ENCODE measurements at places on chromosomes 11 and 22.

- DNase-seq = peak; percentile 75
Measured at GRCh38 chr22:29343313-29343805, 27.9 kb upstream of the RASL10A start.

DNA sequence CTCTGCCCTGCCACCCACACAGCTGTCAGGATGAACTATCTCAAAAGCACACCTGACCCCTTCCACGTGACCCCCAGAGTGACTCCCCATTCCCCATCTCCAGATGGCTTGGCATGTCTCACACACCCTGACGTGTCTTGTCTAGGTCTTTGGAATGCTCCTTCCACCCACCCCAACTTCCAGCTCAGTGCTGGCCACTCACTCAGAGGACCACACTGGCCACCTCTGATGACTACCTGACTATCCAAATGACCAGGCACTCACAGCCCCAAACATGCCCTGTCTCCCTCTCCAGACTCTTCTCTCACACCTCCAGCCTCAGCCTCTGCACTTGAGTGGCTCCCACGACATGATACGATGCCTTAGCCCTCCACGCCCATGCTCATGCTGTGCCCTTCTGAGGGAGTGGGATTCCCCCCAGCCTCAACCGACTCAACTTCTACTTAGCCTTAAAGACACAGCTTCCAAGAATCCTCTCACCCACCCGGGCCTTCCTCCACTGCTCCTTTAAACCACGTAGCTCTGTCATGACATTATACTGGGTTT lies 259.4 kb downstream of the BUD13 start:
- no peak for DNase-seq

DNA sequence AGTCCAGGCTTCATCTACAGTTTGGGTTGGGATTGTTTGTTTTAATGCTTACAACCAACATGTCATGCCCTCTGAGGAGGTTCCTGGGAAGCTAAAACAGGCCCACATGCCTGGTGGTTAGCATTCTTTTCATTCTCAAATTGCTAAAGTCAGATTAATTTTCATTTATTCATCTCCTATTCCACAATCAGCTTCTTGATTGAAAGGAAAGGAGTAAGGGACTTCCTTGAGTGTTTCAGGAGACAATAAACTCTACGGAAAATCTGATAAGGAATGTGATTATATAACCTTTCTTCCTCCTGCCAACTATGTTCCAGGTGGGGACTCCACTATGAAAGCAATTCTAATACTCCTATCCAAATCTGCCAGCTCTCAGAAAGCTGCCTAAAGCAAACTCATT lies 30.8 kb downstream of the MRTFA start:
- DNase-seq = no peak

GRCh38 chr22:21718499-21718898 lies 17.1 kb downstream of the YPEL1 start:
- no peak for DNase-seq

DNA sequence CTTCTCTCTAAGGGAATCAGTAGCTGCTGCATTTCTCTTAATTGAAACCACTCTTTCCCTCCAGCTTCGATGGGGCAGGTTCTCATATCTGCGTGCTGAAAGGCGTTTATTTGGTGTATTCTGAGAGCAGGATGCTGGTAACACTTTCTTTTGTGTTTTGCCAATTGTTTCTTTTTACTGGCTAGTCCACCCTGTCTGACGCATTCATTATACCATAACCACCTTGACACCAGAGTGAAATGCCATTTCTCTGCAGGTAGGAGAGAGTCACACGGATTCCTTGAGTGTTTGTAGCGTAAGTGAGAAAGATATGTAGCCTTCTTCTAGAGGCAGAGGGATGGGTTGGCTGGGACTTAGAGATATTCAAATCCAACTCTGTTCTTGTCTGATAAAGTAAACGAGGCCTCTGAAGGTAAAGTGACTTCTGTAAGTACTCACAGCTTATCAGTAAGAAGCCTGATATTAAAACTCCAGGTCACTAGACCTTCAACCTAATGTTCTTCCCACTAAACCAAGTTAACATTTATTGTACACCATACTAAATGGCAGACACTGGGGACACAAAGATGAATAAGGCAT lies 21.4 kb downstream of the CD44 start:
- no peak for DNase-seq

DNA sequence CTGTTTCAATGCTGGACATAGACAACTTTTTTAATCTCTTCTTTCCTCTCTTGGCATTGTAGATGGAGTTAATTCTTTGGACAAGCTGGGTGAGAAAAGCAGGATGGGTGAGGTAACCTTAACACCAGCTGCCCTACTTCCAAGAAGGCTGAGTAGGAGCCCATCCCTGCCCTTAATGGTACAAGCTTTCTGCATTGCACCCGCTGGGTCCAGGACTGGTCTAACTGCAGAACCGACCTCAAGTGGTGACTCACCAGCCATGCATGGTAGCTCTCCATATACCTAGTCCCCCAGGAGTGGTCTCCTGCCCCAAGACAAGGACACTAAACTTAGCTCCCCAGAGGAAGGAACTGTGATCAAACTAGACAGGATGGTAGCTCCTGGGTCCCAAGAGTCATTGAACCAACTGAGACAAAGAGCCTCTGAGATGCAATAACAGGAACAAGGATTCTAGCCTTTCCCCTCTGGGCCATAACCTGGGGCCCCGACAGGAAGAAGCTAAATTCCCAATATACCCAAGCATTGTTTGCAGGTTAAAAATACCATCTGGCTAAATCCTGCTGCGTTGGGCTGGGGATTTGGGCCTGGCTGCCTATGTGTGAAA lies 32.1 kb downstream of the RPL27A start:
- DNase-seq = no peak

- peak; percentile 85 for DNase-seq
Measured at GRCh38 chr11:125062931-125063428, at the start of gene SLC37A2. SLC37A2 (plus strand) TSS chr11:125063305; CDS start chr11:125063368, 63 bp downstream.

DNA sequence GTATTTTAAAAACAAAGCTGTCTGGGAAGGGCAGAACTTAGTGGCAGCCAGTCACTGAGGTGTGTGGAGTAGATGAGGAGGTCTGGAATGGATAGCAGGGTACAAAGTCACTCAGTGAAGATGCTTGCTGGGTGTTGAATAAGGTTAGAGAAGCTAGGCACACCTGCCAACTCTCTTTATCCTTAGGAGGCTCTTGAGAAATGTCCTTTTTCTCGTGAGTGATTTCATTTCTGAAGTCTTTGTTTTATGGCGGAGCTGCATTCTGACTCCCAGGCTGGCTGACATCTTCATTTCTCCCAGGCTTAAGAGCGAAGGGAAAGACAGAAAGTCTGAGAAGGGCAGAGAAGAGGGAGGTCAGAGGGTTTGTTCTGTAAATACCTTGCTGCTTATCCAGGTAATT lies 31.0 kb downstream of the CECR2 start:
- no peak for DNase-seq

DNA sequence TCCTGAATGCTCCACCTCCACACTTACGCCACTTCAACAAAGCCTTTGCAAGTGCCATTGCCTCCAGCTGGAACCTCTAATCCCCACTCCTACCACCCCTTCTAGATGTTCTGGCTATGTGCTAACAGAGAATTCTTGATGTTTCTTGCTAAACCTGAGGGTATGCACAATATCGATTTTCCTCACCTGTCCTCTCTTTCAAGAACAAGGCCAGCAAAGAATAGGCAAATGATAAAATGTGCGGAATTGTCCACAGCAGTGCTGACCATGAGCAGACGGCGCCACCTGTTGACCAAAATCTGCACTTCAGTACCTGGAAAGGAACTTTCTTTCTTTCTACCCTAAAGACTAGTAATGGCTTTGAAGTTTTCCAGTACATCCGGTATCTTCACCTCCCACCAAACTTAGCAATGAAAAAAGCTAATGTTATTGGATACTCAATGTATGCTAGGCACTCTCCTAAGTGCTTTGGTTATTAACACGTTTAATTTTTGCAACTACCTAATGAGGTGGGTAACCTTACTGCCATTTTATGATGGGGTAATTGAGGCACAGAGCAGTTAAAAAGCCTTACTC lies 3.4 kb downstream of the TIMM10 start:
- no peak for DNase-seq

- no peak for DNase-seq
Measured at GRCh38 chr11:26974069-26974783, 19.7 kb upstream of the FIBIN start.

GRCh38 chr22:27296091-27296675 lies 505.4 kb downstream of the MN1 start:
- no peak for DNase-seq

DNA sequence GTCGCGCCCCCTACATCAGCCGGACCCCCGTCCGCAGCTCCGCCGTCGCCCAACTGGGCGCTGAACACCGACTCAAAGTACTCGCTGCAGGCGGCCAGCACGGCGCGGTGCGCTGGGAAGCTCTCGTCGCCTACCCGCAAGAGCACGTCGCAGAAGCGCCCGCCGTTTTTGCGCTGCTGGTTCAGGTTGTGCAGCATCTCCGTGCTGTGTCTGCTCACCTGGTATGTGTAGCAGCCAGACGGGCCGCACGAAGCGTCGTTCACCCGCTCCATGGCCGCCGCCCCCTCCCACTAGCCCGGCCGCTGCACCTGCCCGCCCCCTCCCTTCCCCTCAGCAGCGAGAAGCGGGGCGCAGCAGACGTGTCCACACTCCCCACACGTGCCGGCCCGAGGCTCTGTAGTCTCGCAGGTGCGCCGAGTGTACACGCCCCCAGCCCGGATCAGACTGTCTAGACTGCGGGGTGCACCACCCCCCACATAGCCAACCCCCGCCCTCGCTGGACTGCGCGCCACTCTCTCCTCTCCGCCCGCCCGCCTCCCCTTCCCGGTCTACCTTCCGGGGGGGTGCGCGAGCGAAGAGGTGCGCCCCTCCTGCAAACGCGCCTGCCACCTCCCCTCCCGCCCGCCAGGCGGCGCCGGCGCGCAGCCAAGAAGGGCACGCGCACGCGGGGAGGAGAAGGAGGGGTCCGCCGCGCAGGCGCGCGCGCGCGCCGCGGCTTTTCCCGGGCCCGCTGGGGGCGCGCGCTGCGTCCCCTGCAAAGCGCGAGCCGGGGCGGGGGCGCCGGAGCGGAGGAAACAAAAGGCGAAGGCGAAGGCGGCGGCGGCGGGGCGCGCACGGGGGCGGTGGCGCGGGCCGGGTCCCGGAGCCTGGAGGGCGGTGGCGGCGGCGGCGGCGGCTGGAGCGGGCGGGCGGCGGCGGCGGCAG lies 553 bp downstream of the PATZ1 start:
- DNase-seq = peak; percentile 95

- DNase-seq = no peak
Measured at GRCh38 chr11:85732965-85733364, 47.0 kb upstream of the CCDC89 start.

DNA sequence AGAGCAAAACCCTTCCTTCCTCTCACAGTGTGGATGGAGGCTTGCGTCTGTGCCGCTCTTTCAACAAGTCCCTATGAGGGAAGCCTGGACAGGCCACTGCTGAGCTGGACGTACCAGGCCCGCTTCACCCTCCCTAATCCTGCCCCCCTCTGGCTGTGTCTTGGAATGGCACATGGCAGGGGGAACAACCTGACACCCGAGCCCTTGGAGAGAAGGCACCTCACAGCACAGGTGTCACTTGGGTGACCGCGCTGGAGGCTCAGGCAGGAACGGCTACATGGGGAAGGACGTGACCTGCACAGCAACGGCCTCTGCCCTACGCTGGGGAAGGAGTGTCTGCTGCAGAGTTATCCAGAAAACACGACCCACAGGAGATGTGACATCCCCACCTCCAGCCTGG lies 11.0 kb downstream of the CARS1 start:
- no peak for DNase-seq

DNA sequence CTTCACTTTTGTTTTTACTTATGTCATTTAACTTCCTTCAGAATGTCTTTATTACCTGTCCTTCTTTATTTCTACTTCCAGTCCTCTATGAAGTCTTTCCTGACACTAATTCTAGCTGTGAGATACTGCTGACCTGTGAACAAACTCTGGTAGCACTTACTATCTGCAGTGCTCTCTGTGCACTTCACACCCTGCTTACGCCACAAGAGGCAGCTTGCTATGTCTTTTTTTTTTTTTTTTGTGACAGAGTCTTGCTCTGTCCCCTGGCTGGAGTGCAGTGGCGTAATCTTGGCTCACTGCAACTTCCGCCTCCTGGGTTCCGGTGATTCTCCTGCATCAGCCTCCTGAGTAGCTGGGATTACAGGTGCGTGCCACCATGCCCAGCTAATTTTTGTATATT lies 10.7 kb downstream of the STIM1 start:
- no peak for DNase-seq

GRCh38 chr11:94129512-94130297 lies 1.1 kb downstream of the PANX1 start:
- no peak for DNase-seq

DNA sequence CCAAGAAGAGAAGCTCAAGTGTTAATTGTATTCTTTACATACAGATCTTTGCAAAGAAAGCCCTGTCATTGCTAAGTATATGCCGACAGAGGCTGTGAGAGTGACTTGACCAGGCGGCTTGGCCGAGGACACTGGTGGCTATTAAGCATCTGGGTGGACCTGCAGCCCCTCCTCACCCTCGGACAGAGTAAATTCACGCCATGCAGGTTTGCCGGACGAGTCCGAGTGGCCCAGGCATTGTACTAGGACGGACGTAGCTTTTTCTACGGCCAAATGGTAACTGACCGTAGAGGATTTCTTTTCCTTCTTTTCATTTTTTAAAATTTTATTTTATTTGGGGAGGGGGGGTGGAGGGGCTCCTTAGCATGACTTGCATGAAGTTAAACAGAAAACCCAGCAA lies 47.0 kb downstream of the KCNC1 start:
- no peak for DNase-seq

DNA sequence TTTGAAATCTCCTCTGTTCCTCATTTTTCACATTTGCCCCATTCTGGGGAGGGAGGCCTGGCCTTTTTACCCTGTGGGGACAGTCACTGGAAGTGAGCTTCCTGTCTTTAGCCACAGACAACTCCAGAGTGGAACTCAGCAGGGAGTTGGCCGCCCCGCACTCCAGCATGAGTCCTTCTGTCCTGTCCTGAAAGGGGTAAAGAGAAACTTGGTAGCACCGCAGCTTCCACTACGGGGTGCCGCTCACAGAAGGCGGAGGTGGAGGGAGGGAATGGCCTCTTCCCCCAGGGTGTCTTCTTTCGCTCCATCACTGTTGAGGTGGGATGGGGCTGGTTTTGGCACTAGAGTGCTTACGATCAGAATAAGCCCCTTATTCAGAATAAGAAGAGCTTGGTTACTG lies 132.2 kb downstream of the ST3GAL4 start:
- DNase-seq = peak; percentile 63

DNA sequence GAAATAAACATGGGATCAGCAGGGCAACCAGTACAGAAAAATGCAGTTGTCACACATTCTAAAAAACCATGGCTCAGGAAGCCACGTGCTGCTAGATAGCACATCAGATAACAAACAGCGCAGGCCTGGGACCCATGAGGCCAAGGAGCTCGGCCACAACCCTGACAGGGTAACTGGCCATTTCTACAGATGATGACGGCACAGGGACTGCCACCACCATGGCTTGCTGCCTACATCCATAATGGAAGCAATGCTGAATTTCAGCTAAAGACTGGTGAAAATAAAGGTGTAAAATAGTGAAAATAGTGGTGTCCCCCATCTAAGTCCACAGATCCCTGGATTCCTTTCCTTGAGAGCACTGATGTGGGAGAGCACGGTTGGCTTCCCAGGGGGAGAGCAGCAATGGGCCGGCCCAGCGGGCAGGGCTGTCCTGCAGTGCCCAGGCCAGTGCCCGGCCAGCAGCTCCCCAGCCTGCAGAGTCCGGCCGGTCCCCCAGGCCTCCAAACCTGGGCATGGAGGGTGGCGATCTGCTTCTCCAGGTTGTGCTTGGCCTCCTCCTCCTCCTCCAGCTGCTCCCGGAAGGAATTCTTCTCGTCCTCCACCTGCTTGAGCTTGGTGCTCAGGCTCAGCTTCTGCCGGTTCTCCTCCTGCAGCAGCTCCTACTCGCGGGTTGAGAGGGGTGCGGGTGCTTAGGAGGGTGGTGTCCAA lies 40.0 kb downstream of the APOL1 start:
- DNase-seq = no peak

- DNase-seq = no peak
Measured at GRCh38 chr11:76263166-76263565, 56.9 kb upstream of the WNT11 start.
